Activated CD4-positive, alpha-beta T cell treated with anti-CD3 and anti-CD28 coated beads, Interleukin-2, amount 10 ng/mL, durations not matched to agents 7 days and 5 days (primary cell): ENCODE measurements at places on chromosomes 13 and 19. TPM values are rescaled to one million over a fixed set of nuclear protein-coding genes. Genes with fewer than 3 reads are reported as not detected.

The SLITRK6 gene
- total RNA-seq, result not detected

The ASF1B gene
- 119 TPM for total RNA-seq

The KANK2 gene
- total RNA-seq, result 2.6 TPM

The SPACA4 gene
- total RNA-seq, result not detected

The PPP1R37 gene
- total RNA-seq, result 21.7 TPM

The SIGLEC5 gene
- not detected for total RNA-seq

The RNF6 gene
- 38.7 TPM for total RNA-seq

The SLC25A41 gene
- 0.42 TPM for total RNA-seq

The CCDC8 gene
- total RNA-seq, result not detected
